COR-L47 (cell line): ENCODE measurements at places on chromosomes 6 and 20.

DNA sequence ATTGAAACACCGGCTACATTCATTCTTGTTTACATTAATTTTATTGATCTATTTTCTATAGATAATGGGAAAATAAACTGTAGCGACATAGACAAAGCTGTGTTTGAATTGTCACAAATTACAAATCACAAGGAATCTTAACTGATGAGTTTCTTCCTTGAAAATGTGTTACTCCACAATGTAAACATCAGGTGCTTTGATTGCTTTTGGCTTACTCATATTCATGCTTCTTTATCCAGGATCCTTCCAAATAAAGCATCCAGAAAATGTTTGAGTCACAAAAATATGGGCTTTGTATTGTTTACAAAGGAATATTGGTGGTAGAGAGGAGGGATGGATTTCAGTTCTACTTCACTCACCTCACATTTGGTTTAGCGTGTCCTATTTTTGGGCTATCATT is 64.0 kb downstream of the BMP2 start:
- DNase-seq: no peak

GRCh38 chr6:140041056-140041455 is 666.6 kb upstream of the CITED2 start:
- DNase-seq: no peak

- DNase-seq: no peak
Observed at GRCh38 chr20:25321262-25321831, 69.3 kb downstream of the ABHD12 start.

DNA sequence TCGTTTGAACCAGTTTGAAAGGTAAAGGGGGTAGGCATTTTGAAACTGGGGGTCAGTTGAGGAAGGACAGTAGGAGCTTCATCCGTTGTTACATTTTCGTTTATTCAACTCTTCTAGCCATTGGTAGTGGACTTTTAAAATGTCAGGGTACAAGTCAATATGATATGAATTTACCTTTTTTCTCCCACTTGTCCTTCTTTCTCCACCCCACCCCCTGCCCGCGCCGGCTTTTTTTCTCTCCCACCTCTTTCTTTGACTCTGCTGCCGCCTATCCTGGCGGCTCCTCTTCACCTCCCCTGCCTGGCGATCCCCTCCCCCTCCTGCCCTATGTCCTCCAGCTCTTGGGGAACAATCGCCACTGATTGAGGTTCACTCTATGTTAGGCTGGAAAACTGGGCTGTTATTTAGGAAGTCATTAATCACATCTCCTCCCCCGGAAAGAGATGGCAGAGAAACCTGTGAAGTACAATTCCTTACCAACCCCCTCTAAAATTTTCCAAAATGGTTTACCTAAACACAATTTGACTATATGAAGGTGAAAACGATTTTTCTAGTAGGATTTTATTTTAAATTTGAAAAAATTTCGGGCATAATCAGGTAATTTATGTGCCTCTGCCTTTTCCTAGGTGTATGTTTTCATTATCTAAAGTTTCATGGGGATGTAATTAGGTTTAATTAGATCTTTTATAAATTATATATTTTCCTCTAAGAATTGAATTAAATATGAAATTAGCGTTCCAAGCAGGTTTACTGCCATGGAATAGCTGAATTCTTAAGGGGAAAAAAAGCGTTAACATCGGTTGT is 778 bp upstream of the LIN28B start:
- DNase-seq: no peak

- peak; percentile 87 for DNase-seq
Observed at GRCh38 chr6:87731818-87732661, 30.0 kb upstream of the AKIRIN2 start.

GRCh38 chr20:17568972-17569521 is 828 bp upstream of the DSTN start:
- peak; percentile 50 for DNase-seq

DNA sequence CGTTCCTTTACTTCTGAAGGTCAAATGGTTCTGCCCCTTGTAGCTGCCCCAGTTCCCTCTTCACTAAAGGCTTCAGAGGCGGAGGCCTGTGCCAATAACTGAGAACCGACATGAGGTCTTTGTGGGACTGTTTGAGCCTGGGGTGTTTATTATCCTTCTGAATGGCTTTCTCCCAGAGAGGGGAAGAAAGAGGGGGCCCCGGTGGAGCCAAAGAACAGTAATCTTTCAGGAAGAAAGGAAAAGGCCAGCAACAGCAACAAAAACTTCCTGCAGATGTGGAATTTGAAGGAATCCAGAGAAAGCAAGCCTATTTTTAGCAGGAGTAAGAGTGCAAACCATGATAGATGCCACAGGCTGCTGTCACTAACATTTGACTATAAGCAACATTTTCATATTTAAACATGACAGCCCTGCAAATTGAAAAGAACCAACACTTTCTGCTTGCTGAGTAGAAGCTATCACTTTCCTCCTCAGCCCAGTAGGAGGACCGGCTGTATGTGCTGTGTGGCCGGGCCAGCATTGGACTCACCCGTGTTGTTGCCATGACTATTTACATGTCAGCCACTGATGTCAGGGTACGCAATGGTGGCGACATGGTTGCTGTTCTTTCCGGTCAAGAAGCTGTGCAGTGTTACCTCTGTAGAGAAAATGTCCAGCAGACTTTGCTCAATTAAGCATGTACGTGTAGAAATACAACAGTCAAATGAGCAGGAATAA is 121.3 kb downstream of the SOBP start:
- no peak for DNase-seq
